Choroid plexus epithelial cell (primary cell): ENCODE measurements at places on chromosomes 11 and 22.
A peak's percentile ranks its signal among the peaks of the same experiment; 100 is the strongest.

DNA sequence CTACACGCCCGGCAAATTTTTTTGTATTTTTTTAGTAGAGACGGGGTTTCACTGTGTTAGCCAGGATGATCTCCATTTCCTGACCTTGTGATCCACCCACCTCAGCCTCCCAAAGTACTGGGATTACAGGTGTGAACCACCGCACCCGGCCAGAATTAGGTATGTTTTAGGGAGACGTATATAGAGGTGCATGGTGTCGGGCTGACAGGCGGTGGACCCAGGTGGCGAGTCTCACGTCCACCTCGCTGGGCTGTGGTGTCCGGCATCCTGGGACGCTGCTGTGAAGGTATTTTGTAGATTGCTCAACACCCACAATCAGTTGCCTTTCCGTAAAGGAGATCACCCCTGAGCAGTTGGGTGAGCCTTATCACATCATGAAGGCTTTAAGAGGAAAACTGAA is 728.6 kb downstream of the BRD1 start:
- no peak for DNase-seq

DNA sequence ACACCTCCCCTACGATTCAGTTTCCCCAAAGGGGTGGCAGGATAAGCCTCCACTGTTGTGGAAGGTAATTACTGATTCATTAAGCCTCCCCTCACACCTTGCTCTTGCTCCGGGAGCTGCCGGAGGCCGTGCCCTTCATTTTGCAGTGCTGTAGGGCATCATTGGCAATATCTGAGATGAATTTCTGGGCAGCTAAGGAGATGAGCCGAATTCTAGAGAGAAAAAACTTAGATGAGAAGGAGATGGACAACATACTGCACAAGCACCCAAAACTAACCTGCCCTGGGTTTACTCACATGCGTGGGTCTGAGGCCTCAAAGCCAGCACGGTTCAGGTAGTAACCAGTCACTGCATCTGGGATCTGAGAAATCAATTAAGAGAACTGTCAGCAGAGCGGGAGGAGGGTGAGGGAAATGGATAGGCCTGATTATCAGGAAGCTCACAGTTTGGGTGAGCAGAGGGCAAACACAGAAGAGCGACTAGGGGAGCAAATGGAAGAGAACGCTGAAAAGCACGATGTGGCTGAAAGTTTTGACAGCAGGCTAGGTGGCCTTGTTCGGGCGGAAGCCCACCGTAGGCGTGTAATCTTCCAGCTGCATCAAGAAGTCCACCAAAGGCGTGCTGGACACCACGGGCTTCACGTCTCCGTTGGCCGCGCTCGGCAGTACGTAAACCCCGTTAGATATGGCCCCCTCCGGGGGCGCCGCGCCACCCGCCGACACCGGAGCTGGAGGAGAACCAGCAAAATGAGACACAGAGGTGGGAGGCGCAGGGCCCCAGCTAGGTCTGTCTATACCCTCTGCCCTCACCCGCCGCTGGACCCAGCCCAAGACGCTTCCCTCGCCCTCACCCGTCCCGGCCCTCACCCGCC is 689 bp downstream of the TAF10 start:
- DNase-seq: peak; percentile 51

GRCh38 chr11:12705874-12706273 is 31.7 kb downstream of the TEAD1 start:
- peak; percentile 66 for DNase-seq

DNA sequence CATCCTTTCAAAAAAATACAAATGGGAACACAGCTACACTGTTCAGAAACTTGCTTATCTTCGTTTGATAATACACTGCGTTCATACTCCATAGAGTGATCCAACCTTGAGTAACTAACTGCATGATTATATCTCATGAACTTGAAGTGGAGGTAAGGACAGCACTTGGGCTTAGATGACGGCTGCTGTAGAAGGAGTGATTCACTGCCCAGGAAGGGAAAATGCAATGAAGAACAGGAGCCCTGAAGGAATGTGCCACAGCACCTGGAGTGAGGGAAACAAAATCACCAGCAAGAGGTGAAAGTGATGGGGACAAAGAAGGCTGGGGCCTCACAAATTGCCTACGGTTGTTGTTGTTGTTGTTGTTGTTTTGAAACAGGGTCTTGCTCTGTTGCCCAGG is 44.1 kb upstream of the SC5D start:
- no peak for DNase-seq

DNA sequence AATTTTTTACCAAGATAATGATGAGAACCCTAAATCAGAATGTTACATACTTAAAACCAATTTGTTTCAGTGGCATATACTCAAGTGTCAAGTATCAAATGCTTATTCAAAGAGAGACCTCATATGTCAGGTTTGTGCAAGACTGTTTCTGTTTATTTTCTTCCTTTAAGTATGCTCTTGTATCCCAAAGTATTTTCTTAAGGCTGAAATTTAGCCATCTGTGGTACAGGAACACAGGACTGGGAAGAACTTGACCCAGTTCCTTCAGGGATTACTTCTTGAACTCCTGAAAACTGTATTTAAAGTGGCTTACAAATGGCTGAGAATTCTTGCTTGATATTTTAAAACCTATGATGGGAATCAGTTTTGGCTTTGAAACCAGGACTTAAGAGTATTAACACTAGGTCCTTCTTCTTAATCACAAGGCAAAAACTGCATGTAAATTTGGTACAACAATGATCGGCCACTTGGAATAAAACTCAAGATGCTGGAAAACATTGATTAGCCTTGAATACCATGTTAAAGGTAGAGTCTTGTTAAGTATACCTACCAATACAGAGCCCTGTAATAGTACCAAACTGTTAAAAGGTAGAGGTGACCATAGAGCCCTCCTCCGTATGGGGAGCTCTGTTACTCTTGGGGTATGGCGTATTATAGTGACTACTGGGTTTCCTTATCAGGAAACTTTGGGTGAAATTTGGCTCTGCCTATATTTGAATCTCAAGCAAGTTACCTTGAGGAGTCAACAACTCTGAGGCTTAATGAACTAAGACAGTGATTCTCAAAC is 95.9 kb downstream of the BLID start:
- DNase-seq: no peak

DNA sequence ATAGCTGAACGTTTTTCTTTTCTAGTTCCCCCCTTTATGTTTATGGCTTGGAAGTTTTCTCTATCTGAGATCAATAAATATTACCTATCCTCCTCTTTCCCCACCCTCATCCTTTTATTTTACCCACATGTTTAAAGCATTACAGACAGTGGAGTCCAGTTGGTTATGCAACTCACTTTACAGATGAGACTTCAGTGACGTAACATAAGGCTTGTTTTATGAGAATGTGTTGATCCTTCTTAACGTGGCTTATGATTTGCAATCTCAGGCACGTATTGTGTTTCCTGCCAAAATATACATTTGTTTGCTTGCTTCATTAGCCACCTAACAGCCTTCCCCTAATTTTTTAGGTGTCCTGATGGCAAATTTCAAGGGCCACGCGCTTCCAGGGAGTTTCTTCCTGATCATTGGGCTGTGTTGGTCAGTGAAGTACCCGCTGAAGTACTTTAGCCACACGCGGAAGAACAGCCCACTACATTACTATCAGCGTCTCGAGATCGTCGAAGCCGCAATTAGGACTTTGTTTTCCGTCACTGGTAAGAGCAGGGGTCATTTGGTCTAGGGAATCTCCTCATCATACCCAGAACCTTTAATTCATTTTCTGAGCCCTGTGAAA is 36.6 kb downstream of the TMEM45B start:
- no peak for DNase-seq

- DNase-seq: no peak
These were observed 125.2 kb upstream of the SPON1 start for GRCh38 chr11:13837286-13837685.

DNA sequence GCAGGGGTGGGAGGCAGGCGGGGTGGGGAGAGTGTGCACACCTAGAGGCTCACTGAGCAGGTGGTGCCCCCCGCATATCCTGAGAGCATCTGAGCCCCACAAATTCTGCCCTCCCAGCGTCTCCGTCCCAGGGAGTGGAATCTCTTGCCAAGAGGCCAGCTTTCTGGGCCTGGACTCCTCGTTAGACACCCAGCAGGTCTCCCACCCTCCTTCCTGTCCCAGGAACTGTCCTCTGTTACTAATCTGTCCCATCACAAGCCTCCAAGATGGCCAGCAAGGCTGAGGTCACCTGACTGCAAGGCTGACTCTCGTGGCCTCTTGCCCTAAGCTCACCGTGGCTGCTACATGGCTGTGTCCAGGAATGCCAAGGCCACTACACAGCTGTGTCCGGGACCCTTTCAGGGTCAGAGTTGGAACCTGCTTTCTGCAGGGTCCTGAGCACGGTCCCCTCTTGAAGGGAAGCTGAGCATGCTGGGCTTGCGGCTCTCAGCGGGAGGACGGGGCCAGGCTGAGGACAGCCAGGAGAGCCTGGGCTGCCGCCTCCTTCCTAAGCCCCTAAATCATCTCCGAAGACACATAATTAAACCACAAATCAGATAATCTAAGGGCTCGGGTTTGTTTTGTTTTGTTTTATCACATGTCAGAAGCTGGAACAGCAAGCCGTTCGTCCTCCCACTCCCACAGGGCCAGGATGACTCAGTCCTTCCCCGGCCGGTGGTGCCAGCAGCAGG is 1327.3 kb downstream of the TBC1D22A start:
- peak; percentile 4 for DNase-seq

GRCh38 chr11:117178210-117179034 is at the start of gene SIDT2:
SIDT2 (plus strand) TSS chr11:117178743; CDS start chr11:117179264, 521 bp downstream.
- peak; percentile 96 for DNase-seq

- no peak for DNase-seq
These were observed 41.2 kb upstream of the KLHL35 start for GRCh38 chr11:75474240-75474639.

DNA sequence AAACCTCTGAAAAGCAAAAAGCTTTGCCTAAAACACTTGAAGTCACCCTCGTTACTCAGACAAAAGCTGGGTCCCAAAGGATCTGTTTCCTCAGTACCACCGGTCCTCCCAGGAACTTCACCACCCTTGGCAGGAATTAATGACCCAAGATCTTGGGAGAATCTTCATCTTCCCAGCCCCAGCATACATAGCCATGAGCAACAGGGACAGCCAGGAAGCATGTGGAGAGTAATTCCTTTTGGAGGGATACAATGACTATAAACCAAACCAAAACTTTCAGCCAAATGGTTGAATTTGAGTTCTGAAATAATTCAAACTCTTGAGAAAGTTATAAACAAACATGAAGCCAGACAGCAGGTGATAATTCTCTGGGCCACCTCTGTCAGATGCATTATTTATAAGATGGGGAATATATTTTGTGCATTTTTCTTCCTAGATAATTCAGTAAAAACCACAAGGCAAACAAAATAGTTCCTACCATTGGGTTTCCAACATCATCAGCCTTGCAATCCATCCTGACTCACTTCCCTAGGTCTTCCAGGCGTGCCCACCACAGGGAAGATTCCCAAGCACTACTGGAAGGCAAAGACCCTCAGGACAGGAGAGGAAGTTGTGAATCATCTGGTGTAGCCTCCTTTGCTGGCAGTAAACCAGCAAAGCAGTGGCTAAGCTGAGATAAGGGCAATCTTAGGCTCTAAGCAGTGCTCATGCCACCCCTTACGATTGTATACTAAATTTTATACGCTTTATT is 71.7 kb upstream of the DRD2 start:
- DNase-seq: peak; percentile 42

DNA sequence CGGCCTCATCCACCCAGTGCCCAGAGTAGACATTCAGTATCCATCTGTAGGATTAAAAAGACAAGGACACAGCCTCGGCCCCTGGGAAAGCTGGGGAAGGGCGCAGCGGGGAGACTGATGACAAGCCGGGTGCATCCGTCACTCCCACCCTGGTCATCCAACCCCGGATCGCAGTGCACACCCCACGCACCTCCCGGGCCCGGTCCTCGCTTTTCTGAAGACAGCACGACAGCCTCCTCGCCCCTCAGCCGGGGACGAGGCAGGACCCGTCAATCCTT is 1.1 kb downstream of the FCHSD2 start:
- DNase-seq: no peak

GRCh38 chr11:85052636-85053035 is 574.5 kb downstream of the DLG2 start:
- DNase-seq: no peak

GRCh38 chr11:85569525-85569924 is 57.6 kb downstream of the DLG2 start:
- DNase-seq: no peak

- no peak for DNase-seq
These were observed 1.7 kb downstream of the TTLL8 start for GRCh38 chr22:50056214-50056972.

GRCh38 chr11:66268952-66269905 is 790 bp downstream of the RAB1B start:
- DNase-seq: peak; percentile 46

GRCh38 chr11:118914178-118914918 is 11.4 kb downstream of the BCL9L start:
- DNase-seq: no peak

GRCh38 chr11:20289732-20290131 is 73.8 kb upstream of the HTATIP2 start:
- DNase-seq: no peak

DNA sequence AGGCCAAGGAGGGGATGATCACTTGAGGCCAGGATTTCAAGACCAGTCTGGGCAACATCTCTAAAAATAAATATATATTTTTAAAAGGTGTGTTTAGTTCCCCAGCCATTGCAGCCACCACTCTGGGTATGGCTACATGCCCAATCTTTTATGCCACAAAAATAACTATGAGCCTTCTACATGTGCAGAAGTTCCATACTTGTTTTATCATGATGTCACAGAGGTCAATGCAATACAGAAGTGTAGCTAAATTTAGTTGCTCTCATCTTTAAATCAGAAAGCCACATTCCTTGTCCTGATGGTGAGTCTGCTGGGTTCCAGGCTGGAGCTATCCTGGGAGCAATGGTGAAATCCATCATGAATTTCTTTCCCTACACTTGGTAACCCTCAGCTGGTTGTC is 436.3 kb downstream of the DYNC2H1 start:
- DNase-seq: no peak

- peak; percentile 97 for DNase-seq
These were observed 177.7 kb downstream of the NAV2 start for GRCh38 chr11:19890308-19890707.

GRCh38 chr11:90646706-90647105 is 423.9 kb upstream of the CHORDC1 start:
- no peak for DNase-seq

GRCh38 chr11:69297787-69298266 is 3.9 kb downstream of the MYEOV start:
- DNase-seq: peak; percentile 33

DNA sequence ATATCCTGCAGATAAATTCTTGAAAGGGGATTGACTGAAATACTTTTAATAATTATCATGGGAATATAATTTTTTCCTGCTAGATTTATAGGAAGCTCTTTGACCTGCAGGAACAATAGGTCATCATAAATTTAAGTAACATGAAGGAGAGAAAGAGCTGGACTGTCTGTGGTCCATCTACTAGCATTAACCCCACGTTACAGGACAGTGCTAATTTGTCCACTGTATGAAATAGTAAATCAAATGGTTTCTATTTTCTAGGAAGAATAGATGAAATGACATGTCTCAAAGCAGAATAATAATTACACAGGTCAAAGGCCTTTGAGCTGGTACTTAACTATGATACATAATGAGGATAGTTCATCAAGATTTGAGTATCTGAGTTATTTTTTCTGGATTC is 825.4 kb upstream of the CNTN5 start:
- DNase-seq: no peak
